ENCODE measurements at places on chromosomes 2 and 18.

- no peak for DNase-seq
These were observed 20.5 kb downstream of the CENPO start for GRCh38 chr2:24813691-24814137.

DNA sequence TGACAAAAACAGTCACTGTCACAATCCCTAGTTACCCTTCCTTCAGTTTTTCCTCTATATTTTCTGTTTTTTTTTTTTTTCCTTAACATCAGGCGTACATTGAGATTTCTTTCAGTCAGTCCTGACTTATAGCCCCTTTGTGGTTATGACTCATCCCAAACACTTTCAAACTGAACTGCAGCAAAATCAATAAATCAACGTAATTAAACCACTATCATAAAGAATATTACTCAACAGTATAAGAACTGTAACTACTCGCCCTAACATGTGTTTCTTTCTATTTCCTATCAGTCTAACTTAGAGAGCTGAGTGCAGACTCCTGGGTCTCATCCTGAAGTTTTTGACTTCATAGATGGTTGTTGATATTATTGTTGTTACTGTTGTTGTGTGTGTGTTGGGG lies 523.5 kb downstream of the LRRTM4 start:
- no peak for DNase-seq

GRCh38 chr2:218810256-218810655 lies 21.3 kb downstream of the PRKAG3 start:
- no peak for DNase-seq

GRCh38 chr2:197708331-197708730 lies 3.2 kb downstream of the MARS2 start:
- no peak for DNase-seq

GRCh38 chr2:46863882-46864281 lies 51.7 kb downstream of the MCFD2 start:
- no peak for DNase-seq

- DNase-seq = no peak
These were observed 4.9 kb upstream of the GPC1 start for GRCh38 chr2:240430595-240430994.

DNA sequence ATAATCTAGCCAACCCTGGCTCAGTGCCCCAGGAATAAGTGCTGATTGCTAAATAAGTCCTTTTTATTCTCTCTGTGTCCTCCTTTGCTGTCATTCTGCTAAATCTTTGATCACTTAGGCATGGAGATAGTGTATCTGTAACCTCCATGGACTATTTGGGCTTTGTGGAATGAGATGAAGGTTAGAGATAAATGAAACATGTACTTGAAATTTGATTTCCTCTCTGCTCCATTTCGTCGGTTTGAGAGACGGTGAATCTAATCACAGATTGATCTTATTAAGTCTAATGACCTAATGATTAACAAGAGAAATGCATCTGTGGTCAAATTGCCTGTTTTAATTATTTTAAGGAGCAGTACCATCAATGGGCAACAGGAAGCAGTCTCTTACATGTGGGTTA lies 159.2 kb downstream of the RIT2 start:
- DNase-seq = no peak

DNA sequence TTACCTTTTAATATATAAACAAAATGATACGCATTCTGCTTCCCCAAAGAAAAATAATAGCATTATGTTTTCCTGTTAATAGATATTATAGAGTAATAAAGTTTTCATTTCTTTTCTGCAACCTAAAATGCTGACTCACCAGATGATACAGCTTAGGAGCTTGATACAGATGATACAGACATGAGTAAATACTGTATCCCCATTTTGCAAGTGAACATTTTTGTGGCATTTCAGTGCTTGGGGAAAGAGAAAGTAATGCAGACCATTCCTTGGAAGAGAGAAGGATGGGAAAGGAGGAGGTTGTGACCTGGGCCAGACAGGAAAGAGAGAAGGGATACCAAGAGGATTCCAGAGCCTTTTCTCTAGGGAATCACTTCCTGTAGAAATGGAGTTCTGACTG lies 97.5 kb upstream of the FSHR start:
- DNase-seq = no peak

GRCh38 chr18:78601349-78601748 lies 378.3 kb upstream of the SALL3 start:
- DNase-seq = no peak

DNA sequence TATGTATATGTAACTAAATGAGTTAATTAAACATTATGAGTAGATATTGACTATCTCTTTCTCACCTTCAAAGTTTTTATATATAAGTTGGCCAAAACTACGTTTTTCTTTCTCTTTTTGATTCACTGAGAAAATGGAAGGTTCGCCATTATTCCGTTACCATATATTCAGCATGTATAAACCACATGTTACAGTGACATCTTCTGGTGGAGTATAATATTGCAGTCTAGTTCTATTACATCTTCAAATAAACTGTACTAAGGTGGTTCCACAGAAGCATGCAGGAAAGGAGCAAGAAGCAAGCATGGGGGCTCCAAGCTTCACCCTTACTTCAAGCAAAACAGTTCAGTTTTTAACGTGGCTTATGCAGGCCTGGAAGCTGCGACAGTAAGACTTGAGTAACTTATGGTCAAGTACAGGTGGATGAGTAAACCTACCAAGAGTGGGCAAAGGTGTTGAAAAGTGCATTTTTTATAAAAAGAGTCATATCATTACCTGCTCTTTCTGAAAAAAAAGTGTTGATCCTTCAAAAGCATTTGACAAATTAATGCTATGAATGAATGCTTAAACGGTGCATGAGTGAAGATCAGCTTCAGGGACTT lies 129.8 kb upstream of the RAB6C start:
- no peak for DNase-seq

- no peak for DNase-seq
These were observed 18.9 kb upstream of the SLC38A11 start for GRCh38 chr2:164974221-164974620.

- no peak for DNase-seq
These were observed 291.6 kb upstream of the HDAC4 start for GRCh38 chr2:239692362-239692851.

DNA sequence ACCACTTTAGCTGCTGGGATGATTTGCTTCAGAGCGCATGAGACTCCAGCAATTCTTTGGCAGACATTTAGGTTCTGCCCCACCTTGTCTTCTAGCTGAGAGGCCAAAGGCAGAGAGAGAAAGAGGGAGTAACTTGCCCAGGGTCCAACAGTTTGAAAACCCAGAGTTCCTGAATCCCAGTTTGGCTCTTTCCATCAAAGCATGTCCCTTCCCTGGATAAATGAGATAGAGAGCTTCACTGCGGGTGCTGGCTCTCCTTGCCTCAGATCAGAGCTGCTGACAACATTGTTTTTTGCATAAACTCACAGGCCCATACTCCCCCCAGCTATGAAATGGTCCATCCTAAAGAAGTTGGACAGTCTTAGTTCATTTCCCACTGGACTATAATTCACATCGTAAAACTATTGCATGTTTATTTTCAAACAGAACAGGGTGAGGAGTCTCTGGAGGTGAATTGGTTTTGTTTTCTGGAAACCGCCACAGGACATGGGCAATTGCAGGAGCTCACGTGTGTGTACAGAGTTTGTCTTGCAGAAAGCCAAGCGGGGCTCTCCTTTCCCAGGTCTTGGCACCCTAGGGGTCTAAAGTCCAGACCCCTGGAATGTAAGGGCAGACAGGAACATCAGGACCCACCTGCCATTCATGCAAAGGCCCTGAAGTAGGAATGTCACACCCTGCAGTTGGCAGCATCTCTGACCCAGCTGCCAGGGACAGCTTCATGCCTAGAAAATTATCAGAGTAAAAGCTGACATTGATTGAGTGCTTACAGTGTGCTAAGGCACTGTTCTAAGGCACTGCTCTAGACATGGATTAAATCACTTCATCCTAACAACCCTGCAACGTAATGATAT lies 25.0 kb upstream of the SLC14A2 start:
- DNase-seq = no peak

DNA sequence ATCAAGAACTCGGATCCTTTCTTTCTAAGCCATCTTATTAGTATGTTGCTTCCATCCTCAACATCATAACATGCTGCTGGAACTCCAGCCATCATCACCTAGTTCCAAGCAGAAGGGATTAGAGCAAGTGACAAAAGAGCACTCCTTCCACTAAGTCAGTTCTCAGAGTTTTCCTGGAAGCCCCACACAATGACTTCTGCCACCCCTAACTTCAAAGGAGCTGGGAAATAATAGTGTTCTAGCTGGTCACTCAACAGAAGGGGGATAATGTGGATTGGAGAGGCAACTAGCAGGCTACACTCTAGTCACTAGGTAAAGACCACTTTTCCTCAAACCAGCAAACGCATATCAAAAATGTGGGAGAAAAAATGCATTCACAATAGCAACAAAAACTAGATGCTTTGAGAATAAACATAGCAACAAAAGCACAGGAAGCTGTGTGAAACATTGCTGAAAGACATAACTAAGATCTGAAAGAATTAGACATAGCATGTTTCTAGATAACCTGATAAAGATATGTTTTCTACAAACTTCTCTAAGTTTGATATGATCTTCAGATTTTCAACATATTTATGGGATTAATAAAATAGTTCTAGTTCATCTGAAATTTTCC lies 39.5 kb downstream of the COX7A2L start:
- DNase-seq = no peak
